ENCODE measurements at places on chromosomes 2 and 18.

GRCh38 chr2:210456571-210456970 is 20.0 kb downstream of the LANCL1 start:
- DNase-seq, result no peak

- DNase-seq, result no peak
Observed at GRCh38 chr18:55236150-55236931, 277.1 kb upstream of the CCDC68 start.

DNA sequence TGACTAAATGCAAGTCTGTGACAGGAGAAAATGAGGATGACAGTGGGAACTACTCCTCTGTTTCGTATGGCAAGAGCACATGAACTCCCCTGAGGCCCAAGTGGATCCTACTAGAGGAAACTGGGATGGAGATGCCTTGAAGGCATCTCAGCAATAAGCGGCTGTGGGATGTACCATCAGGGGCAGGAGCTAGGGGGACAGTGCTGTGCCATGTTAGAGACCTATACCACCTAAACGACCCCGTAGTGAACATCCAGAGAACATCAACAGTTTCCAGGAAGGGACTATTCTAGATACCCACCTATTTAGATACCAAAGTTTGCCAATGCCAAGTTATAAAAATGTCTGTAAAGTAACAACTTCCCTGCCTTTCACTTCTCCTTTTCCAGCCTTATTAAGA is 860.8 kb upstream of the ACVR2A start:
- no peak for DNase-seq

DNA sequence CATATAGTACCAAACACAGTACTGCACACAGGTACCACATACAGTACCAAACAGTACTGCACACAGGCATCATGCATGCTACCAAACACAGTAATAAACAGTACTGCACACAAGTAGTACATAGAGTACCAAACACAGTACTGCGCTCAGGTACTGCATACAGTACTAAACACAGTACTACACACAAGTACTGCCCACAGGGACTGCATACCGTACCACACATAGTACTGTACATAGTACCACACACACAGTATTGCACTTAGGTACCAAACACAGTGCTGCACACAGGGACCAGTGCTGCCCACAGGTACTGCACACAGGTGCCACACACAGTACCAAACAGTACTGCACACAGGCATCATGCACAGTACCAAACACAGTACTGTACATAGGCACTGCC is 74.9 kb downstream of the ZNF236 start:
- no peak for DNase-seq

DNA sequence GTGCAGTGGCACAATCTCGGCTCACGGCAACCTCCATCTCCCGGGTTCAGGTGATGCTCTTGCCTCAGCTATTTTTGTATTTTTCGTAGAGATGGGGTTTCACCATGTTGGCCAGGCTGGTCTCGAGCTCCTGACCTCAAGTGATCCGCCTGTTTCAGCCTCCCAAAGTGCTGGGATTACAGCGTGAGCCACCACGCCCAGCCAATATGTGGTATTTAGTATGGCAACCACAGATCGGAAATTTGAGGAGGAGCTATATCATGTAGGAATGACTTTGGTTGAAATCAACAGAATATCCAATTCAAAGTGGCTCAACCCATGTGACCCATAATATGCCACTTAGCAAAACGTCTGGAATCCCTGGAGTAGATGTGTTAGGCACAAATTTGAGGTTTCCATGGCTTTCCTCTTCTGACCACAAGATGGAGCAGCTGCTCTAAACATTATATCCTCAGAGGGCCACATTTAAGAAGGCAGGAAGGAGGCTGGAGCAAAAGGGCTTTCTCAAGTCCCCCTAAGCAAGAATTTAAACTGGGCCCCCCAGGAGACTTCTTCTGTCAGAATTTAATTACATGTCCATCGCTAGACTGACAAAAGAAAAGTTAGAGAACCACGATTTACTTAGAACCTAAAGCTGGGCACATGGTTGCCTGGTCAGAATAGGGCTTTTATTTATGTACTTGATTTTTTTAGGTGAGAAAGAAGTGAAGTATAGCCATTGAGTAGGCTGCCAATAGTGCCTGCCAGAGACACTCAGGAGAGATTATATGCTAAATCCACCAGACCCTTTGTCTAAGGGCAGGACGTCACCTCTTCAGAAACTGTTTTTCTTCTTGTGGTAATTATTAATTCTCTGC is 49.6 kb upstream of the ITSN2 start:
- DNase-seq, result peak; percentile 73

GRCh38 chr2:51990684-51991083 is 958.8 kb upstream of the NRXN1 start:
- no peak for DNase-seq

DNA sequence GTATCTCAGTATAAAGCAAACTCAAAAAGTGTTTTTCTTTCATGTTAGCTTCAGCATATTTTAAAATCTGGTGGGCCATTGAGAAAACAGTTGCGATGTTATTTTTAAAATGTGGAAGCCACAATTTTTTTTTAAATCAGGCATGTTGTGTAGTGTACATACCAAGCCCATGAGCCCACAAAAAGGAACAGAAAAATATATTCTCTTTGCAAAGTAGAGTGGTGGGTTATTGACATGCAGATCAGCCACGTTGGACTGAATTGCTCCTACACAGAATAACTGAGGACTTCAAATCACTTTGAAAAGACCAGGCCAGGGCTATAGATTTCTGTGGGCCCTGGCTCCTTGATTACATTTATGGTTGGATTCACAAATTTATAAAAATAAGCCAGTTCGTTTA is 774.4 kb downstream of the DCC start:
- DNase-seq, result no peak

DNA sequence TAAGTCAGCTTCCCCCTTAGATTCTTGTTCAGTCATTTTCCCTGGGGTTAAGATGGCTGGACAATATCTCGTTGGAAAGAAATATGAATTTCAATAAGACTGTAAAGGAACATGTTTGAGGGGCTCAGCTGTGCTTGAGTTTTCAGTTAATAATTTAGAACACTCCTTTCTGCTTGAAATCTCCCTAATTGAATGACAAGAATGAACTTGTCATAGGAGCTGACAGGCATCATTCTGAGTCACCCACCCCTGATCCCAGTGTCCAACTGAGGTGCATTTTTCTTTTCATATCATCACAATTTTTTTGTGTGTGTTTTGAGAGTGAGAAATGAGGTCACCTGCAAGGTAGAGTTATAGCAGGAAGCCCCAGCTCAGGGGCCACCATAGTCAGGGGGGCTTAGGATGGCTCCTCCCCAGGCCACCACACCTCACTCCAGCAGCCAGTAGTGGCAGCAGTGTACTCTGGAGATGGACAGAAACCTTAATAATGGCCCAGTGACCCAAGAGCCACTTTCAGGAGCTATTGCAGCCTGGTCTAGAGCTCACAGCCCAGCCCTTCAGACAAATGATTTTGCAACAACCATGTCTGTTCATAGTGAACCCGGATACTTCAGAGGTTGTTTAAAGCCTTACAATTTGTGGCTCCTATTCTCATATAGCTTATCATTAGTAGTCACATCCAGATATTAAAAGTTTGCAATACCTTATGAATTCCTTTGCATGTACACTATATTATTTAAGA is 174.5 kb downstream of the MAIP1 start:
- peak; percentile 83 for DNase-seq

- peak; percentile 44 for DNase-seq
Observed at GRCh38 chr18:14189858-14190257, 57.6 kb upstream of the ZNF519 start.

GRCh38 chr2:167293943-167294775 is 405.9 kb downstream of the XIRP2 start:
- DNase-seq, result peak; percentile 10

- DNase-seq, result no peak
Observed at GRCh38 chr2:71419145-71419544, 34.2 kb upstream of the DYSF start.

DNA sequence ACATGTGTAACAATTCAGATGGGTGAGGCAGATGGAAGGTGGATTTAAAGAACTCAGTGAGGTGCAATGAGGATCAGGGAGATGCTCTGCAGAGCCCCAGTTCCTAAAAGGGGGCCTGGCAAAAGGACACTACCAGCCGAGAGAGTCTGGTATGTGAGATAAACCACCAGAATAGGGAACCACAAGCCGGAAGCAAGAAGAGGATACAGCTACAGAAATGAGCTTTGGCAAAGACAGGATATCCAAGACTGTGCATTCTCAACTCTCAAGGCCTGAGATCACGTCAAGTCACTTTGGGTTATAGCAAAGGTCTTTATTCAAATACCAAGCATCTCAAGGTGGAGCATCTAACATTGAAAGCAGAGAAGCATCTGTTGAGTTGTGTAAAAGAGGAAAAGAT is 293.5 kb downstream of the ARHGAP15 start:
- no peak for DNase-seq

DNA sequence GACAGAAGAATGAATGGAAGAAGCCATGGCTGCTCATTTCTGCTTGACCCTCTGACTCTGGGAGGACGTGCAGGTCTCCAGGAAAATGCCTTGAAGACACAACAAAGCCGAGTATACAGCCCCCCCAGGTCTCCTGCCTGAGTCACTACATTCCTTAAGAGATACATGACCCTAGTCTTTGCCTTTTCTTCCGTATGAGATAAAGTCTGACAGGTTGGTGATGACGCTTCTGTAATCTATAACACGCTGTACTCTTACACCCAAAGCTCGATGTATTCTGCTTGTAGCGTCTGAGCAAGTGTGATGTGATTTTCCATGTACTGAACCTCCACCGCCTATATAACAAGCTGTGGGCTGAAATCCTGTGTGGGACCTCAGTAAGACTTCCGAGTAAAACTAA is 77.3 kb downstream of the KCTD1 start:
- DNase-seq, result no peak

DNA sequence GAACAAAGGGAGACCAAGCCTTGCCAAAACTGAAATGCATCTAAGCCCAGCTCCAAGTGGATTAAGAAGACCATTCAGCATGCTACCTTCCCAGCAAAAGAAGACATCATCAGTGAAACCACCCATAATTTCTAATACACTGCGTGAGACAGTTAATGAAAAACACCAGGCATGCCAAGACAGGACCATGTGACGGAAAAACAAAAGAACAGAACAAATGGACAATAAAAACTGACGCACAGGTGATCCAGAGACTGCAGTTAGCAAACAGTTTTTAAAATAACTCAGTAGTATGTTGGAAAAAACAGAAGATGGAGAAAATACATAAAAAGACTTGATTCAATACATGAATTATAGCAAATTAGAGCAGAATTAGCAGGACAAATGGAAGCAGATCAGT is 15.3 kb downstream of the FAM168B start:
- peak; percentile 34 for DNase-seq

GRCh38 chr18:9057646-9058045 is 44.9 kb upstream of the NDUFV2 start:
- DNase-seq, result no peak

DNA sequence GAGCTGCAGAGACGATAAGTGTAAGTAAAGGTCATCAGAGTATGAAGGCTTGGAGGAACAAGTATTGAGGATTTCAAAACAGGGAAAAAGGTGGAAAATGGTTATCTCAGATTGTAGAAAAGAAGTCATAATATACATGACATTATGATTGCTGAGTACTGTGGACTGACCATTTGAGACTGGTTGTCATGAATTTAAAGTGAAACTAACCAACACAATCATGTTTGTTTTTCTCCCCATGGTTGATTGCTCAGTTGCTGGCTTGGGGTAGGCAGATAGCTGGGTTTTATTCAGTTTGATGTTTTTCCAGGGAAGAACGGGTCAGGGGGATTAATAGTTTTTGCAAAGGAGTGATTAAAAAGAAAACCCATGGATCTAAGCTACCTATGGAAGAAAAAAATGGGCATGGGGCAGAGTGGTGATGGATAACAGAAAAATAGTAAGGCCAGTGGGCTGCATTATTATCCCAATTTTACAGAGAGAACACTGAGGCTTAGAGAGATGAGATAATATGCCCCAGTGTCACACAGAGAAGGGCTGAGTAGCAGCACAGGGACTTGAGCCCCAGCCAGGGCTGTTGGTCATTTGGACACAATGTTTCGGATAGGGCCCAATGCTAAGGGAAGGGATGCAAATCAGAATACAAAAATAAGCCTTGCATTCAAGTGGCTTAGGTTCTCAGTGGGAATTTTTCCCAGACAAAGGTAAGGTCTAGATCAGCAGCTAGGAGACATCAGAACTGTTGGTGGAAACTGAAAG is 885.7 kb downstream of the DCC start:
- no peak for DNase-seq

- peak; percentile 41 for DNase-seq
Observed at GRCh38 chr2:10489842-10490555, 41.9 kb upstream of the ODC1 start.

- no peak for DNase-seq
Observed at GRCh38 chr18:59820663-59821062, 79.1 kb upstream of the PMAIP1 start.

DNA sequence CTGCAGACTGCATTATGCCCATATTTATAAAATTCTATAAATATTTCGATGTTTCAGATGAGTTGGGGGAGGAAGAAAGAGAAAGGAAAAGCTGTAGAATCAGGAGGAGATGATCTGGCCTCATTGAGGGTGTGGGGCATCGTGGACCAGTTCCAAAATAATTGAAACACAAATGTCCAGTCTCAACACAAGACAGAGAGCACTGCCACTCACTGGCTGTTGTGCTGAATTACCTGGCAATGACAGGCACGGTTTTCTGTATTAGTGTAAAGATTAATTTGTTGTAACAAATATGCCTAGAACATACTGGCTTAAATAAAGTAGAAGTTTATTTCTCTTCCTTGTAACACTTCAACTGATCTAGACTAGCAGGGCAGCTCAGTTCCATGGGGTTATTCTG is 24.1 kb downstream of the POLE4 start:
- peak; percentile 24 for DNase-seq

GRCh38 chr2:20488201-20488641 is 41.3 kb downstream of the RHOB start:
- DNase-seq, result no peak

DNA sequence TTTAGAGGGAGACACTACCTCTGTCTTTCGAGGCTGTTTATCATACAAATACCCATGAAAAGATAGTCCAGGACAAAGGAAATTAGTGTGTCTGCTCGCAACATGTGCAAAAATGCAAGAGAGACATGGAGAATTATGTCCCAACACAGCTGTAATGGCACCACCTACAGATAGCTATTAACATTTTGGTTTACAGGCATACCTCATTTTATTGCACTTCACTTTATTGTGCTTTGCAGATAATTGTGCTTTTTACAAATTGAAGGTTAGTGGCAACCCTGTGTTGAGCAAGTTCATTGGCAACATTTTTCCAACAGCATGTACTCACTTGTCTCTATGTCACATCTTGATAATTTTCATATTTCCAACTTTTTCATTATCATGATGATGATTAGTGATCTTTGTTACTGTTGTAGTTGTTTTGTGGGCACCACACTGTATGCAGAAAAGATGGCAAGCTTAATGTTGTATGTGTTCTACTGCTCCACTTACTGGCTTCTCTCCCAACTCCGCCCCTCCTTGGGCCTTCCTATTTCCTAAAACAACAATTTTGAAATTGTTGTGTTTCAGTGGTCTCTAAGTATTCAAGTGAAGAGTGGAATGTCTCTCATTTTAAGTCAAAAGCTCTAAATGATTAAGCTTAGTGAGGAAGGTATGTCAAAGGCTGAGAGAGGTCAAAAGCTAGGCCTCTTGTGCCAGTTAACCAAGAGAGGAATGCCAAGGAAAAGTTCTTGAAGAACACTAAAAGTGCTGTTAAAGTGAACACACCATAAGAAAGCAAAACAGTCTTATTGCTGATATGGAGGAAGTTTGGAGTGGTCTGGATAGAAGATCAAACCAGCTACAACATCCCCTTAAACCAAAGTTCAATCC is 52.0 kb downstream of the ANKRD12 start:
- DNase-seq, result no peak

Measured in epithelial cell of esophagus (primary cell).